ENCODE measurements at places on chromosomes 12 and 14.

- DNase-seq, result no peak
These were observed 69.9 kb downstream of the PPM1H start for GRCh38 chr12:62865065-62865464.

GRCh38 chr12:116136340-116136739 lies 141.2 kb downstream of the MED13L start:
- no peak for DNase-seq

DNA sequence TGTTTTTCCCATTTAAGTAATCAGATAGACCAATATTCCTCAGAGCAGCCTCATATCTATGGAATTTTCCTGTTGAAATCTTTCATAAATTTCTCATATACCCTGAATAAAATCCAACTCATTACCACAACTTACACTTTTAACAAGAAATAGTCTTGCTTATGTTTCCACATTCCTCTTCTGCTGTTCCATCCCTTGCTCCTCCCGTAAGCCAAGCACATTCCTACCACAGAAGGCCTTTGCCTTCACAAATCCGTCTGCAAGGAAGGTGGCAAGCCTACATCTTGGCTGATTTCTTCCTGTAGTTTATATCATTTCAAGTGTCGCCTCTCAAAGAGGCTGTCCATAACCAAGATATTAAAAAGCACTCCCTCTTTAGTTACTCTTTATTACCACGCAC lies 127.7 kb downstream of the C12orf50 start:
- no peak for DNase-seq

DNA sequence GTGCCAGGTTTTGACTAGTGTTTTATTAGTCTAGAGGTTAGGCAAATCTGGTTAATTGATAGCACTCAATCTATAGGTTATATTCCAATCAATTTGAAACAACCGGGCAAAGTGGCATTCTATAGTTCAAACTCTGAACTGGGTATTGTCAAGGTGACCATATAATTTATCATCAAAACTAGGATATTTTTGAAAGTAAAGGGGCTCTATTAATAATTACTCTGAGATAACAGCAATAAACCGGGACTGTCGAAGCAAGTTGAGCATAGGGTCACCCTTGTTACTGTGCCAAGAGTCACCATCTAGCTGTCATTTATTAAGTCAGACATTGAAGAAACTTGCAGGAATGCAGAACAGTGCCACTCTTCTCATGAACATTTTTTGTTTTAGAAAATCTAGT lies 321.2 kb downstream of the RAD51B start:
- DNase-seq, result no peak

DNA sequence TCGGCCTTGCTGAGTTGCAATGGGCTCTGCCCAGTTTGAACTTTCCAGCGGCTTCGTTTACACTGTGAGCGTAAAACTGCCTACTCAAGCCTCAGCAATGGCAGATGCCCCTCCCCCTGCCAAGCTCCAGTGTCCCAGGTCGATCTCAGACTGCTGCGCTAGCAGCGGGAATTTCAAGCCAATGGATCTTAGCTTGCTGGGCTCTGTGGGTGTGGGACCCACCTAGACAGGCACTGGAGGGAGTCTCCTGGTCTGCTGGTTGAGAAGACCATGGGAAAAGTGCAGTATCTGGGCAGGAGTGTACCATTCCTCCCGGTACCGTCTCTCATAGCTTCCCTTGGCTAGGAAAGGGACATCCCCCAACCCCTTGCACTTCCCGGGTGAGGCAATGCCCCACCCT lies 88.2 kb downstream of the KLHL28 start:
- DNase-seq, result no peak

- DNase-seq, result no peak
These were observed 4.1 kb upstream of the LYZ start for GRCh38 chr12:69343885-69344612.

DNA sequence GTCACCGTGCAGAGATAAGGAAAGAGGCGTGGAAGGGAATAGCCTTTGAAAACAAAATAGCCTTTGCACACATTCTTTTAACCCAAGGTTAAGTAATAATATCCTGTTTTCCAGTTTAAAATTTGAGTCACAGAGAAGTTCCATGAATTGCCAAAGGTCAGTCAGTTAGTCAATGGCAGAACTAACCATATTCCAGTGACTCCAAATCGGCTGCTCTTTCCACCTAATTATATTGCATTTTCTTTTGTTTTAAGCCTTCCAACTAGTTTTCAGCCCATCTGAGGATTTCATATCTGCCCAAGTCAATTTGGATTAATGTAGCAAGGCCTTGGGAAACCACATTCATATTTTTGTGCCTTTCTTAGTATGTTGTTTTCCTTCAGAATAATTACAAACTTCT lies 373.0 kb downstream of the CCDC91 start:
- no peak for DNase-seq

GRCh38 chr14:60090864-60091519 lies 731 bp upstream of the PCNX4 start:
- peak; percentile 50 for DNase-seq

GRCh38 chr12:11482955-11483354 lies 87.6 kb upstream of the PRB2 start:
- peak; percentile 65 for DNase-seq

DNA sequence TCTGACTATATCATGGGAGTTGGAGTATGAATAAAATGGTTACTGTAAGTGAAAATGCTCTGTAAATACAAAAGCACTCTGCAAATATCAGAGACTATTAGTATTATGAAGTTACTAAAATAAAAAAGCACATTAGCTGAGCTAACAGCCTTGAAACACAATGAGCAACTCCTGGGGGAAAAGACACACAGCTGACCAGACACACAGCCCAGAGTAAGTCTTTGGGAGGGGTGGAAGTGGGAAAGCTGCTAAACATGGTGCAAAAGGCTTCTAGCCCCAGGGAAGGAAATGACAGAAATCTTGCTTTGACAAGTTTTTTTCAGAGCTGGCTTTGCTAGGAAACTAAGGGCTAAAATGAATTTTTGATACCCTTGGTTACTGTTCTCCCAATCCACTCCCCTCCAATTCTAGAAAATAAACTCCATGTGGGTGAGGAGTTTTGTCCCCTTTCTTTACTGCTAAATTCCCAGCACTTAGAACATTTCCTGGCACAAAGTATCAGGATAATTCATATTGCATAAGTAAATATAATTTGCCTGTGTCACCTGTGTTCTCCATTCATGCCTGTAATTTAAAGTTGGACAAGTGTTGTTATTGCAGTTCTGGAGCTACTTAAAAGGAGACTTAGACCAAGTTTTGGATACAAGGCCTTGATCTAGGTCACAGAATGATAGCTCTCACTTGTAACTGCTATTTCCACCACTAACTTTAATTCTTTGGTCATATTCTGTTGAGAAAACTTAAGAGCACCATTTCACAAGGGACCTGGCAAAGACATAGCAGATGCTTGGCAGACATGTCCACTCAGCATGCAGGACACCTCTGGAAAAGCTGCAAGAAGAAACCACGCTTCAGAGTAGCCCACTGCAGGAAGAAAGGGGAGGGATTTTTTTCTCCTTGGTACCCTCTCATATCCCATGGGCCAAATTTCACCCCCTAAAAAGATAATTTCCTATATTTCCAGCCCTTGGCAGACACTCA lies 19.0 kb upstream of the RAB3IP start:
- peak; percentile 36 for DNase-seq

- DNase-seq, result no peak
These were observed 506 bp downstream of the ESRRB start for GRCh38 chr14:76376409-76376877.

GRCh38 chr12:2641207-2641606 lies 153.6 kb upstream of the FKBP4 start:
- DNase-seq, result no peak

DNA sequence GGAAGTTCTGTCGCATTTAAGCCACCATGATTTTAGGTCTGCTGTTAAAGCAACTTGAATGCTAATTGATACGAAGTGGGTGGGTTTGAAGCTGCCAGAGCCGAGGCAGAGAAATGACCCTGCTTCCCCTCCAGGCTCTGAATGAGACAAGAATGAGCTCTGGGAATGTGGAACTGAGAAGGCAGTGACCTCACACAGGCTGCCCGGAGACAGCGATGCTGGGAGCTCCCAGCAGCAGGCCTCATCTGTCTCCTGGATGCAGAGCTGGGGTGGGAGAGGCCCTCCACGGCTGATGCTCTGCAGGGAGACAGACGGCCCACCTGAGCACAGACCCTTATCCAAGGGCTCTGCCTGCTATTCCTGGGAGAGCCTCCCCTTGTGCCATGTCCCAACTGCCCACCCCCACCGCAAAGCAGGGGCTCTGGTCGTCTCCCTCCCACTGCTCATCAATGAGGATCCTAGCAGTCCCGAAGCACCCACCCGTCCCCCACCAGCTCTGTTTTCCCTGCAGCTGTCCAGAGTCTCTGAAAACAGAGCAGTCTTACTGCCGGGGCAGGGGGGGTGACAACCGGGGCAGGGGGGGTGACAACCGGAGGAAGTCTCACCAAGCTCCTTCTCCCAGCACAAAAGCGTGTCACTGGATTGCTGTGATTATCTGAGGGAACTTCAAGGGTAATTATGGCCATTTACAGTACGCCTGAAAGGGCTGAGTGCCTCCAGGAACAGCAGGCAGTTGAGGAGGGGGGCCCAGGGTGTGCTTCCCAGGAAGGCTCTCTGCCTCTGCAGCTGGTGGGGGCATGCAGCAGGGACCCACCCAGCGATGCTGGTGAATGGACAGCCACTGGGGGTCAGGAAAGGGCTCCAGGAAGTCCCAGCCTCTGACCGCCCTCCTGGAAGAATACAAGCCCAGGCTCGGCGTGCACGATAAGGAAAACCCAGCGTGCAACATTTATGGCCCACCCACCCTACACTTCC lies 67.8 kb downstream of the CHGA start:
- DNase-seq, result no peak

DNA sequence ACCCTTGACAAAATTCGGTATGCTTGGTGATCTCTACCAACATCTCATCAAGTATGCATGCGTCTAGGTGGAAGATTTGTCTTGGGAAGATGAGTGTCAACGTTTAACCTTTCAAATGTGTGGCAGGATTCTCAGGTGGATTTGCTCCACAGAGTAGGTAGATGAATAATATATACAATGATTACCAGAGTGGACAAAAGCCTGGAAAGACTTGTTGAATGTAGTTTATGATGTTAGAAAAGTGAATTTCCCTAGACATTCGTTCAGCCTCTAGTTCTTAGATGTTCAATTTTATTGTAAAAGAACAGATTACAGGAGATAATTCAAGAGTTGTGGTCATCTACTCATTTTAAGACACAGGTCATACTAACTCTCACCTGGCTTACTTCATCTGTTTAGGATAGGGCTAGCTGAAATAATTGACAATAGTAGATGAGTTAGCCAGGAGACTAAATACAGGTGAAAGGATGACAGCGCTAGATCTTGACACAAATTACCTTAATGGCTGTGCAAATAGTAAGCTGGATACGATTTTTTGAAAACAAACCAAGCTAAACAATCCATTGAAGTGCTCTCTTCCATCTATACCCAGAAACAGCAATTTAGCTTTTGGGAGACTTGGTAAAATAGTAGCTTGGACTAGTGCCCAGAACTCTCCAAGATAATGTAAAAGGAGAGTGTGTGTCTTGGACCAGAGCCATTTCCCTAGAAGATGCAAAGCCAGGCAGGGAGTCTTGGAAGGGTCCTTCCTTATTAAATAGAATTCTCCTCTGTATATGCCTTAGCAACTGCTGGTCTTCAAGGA lies 168.0 kb downstream of the DACT1 start:
- no peak for DNase-seq

- no peak for DNase-seq
These were observed 230.4 kb downstream of the SSPN start for GRCh38 chr12:26425587-26426260.

DNA sequence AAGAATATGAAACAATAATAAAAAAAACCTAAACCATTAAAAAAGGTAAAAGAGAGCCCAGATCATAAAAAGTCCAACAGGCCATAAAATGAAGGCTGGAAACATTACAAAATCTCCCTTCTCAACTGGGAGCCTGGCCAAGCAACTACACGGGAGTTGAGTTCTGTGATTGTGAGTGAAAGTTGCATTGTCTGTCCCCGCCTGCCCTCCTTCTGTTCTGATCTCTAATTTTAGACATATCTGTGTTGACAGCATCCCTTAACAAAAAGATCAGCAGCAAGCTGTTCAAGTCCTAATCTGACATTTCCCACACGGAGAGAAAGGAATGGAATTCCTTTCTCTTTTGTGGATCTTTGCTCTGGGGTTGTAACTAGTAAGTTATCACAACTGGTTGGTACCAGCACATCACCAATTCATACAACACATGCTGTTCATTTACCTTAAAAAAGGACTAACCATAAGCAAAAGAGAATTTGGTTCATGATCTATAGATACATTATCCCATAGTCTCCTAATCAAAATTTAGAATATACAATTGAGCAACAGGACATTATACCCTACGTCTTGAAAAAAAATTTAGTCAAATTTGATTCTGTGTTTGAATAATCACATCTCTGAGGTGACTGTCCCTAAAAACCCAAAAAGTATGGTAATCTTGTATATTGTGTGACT lies 205.1 kb upstream of the GZMB start:
- DNase-seq, result no peak

GRCh38 chr14:75976826-75977581 lies 4.8 kb downstream of the TGFB3 start:
- DNase-seq, result no peak

- no peak for DNase-seq
These were observed 11.0 kb upstream of the CACNA2D4 start for GRCh38 chr12:1929241-1929984.

DNA sequence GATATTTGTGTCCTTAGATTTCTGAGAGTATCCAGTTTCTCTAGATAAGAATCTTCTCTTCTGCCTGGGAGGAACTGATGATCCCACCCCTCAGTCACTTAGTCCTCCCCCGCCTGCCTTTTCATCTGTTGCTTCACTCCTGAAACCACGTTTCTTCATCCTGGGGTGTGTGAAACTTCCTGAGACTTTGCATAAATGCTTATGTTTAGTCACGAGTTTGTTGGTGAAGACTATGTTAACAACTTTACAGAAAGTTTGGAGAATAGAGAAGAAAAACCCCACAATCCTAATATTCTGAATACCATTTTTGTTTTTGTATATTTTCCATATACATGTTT lies 33.2 kb downstream of the MARK3 start:
- DNase-seq, result peak; percentile 72

- peak; percentile 37 for DNase-seq
These were observed 9.1 kb downstream of the STAT6 start for GRCh38 chr12:57101892-57102695.

DNA sequence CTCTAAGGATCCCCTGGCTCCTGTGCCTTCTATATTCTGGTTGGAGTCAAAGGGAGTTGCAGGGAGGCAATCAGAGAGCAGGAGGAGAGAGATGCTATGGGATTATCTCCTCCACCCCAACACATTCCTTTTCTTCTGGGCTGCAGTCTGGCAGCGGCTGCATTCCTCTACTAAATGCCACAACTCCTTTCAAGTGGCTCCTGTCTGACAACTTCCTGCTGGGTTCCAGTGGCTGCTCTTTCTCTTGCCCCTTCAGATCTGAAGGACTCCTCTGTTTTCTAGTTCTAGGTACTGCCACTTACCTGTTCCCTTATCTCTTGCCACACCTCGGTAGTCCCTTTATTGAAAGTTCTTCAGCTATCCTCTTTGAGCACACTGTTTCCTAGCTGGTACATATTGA lies 425.0 kb downstream of the SNAPC1 start:
- no peak for DNase-seq

- DNase-seq, result no peak
These were observed 181.9 kb upstream of the SLC38A2 start for GRCh38 chr12:46554460-46554859.

GRCh38 chr14:70888681-70889175 lies 18.5 kb upstream of the PCNX1 start:
- DNase-seq, result peak; percentile 91

All from epithelial cell of esophagus (primary cell).